ENCODE measurements at places on chromosomes 7 and 10. TPM values are rescaled to one million over a fixed set of nuclear protein-coding genes. Genes with fewer than 3 reads are reported as not detected.

DNA sequence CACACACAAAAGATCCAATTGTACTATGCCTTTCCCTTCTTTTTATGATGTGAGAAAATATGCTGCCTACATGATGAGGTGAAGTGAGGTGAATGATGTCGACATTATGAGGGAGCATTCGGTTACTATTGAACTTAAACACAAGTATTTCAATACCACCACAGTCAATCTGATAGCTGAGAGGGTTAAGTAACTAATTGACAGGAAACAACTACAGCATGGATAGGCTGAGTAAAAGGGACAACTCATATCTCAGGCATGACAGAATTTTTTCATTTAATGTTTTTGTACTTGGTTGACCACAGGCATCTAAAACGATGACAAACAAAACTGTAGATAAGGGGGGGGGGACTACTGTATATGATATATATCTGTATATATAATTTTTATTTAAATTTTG is 488.9 kb downstream of the SH2D4B start:
- DNase-seq = no peak

GRCh38 chr7:142807855-142808460 is 37.2 kb downstream of the PRSS2 start:
- no peak for DNase-seq

- DNase-seq = no peak
Measured at GRCh38 chr10:117499248-117500105, 43.1 kb upstream of the EMX2 start.

GRCh38 chr7:132735476-132735875 is 159.2 kb upstream of the PLXNA4 start:
- no peak for DNase-seq

DNA sequence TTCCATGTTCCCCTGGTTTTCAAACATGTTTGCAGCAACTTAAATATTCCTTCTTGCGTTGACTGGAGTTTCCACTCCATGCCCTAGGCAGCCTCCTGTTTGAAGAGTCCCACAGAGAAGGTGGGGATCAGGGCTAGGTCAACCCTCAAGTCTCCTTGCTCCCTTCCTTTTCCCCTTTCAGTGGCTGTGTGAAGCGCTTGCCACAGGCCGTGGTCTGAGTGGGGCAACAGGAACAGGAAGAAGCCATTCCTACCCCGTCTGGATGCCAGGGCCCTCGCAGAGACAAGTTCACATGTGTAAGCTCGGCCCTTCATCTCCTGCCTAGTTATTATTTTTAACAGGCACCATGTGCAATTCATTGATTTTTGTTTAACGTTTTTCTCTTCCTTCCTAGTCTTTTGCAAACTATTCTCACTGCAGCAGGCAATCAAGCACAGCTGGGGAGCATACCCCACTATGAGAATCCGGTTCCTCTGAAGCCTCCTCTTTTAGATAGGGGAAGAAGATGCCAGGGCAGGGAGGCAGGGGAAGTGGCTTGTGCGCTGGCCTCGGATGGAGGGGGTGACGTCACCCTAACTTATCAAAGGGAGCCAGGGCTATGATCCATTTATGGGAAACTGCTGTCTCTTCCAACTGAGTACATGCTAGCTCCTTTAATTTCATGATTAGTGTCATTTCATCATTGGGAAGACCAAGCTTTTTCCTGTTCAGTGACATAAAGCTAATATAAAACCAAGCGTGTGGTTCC is 64.2 kb downstream of the PRLHR start:
- no peak for DNase-seq

DNA sequence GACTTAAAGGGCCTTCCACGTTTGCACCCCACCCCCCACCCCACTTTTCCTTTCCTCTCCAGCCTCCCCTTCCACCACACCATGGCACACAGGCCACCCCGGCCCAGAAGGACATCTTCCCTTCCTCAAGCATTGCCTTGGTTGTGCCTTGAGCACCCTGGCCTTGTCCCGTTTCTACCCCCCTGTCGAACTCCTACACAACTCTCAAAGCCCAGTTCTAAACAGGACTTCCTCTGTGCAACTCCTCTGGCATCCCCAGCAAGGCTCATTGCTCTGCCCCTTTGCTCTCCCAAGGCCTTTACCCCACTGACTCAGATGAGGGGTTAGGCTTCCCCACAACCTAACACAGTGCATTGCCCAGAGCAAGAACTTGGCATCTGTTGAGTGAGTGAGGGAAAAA is 136.1 kb downstream of the HERPUD2 start:
- no peak for DNase-seq

DNA sequence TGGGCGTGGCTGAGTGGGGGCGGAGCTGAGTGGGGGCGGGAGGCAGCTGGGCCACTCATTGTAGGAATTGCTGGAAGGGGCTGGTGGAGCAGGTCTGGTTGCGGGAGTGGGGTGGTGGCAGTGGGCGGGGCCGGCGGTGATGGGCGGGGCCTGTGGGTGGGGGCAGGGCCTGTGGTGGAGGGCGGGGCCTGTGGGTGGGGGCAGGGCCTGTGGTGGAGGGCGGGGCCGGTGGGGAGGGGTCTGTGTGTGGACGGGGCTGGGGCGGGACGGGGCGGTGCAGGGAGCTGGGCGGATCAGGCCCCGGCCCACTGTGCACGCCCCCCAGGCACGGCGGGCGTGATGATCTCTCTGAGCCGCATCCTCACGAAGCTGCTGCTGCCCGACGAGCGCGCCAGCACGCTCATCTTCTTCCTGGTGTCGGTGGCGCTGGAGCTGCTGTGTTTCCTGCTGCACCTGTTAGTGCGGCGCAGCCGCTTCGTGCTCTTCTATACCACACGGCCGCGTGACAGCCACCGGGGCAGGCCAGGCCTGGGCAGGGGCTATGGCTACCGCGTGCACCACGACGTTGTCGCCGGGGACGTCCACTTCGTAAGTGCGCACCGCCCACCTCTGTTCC is 14.0 kb downstream of the SLC29A4 start:
- DNase-seq = no peak

- DNase-seq = no peak
Measured at GRCh38 chr7:73870041-73870492, 9.1 kb downstream of the TMEM270 start.

DNA sequence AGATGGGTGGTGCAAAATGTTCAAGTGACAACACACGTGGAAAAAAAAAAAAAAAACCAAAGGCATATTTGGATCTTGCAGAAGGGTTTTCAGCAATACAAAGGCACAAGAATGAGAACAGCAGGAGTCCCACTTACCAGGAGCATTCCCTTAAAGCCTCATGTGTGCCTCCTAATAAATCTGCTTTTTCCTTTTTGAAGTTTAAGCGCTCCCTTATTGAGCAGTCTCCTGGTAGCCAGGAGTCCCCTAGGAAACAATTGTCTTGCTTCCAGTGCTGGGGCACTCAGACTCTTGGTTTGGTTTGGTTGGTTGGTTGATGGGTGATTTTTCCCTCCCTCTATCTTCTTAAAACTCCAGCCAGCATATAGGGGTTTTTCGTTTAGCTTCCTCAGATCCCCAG is 321.8 kb upstream of the NFE2L3 start:
- no peak for DNase-seq

DNA sequence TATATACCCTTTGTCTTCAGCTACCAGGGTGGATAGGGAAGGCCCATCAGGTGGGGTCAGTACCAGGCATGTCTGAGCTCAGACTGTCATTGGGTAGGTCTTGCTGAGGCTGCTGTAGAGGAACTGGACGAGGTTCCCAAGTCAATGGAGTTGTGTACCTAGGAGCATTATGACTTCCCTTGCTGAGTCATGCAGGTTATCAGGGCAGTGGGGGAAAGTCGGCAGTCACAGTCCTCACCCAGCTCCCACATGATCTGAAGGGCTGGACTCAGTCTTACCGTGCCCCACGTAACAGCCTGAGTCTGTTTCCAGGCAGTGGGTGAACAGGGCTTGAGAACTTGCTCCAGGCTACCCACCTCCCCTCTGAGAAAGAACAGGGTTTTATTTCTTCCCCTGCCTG is 260.8 kb upstream of the COBL start:
- no peak for DNase-seq

- DNase-seq = no peak
Measured at GRCh38 chr7:98352621-98353020, 48.3 kb downstream of the BAIAP2L1 start.

Gene PKD2L1
- 0.11 TPM for polyA plus RNA-seq

Gene OPN1SW
- not detected for polyA plus RNA-seq

Gene CALML3
- 0.08 TPM for polyA plus RNA-seq

Gene EGR2
- 0.61 TPM for polyA plus RNA-seq
